ENCODE measurements at places on chromosomes 3 and 15. TPM values are rescaled to one million over a fixed set of nuclear protein-coding genes. Genes with fewer than 3 reads are reported as not detected.

Gene TGM4
- not detected for total RNA-seq

Gene CACNA2D3
- total RNA-seq = 0.10 TPM

Gene DZIP1L
- 1.6 TPM for total RNA-seq

Gene GPR149
- total RNA-seq = not detected

Gene RCCD1
- total RNA-seq = 7.7 TPM

Gene MDFIC2
- not detected for total RNA-seq

Gene RETNLB
- total RNA-seq = not detected

Gene STRIT1
- total RNA-seq = not detected

Gene FEZF2
- total RNA-seq = not detected

Gene DAZL
- total RNA-seq = not detected

Gene PRR20G
- total RNA-seq = not detected

DNA sequence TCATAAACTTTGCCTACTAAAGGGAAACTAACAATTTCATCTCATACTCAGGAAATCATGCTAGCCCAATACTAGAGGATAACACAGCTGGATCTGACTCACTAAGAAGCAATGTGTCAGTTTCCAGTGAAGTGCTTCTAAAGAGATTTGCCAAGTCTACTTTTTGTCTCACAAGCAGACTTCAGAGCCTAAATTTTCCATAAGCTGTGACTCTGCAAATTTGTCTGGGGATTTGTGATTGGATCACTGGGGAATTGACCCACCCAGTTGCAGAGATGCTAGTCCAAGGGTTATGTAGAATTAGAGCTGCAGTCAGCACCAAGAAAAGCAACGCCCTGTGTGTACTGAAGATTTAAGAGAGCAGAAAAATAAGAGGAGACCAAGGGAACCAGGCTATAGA lies 647.1 kb downstream of the NTRK3 start:
- no peak for DNase-seq

- DNase-seq = no peak
Observed at GRCh38 chr3:185316740-185317412, 46.1 kb upstream of the MAP3K13 start.

GRCh38 chr3:192896208-192896607 lies 21.4 kb downstream of the MB21D2 start:
- no peak for DNase-seq

- DNase-seq = no peak
Observed at GRCh38 chr3:3086239-3086638, 23.9 kb downstream of the IL5RA start.

DNA sequence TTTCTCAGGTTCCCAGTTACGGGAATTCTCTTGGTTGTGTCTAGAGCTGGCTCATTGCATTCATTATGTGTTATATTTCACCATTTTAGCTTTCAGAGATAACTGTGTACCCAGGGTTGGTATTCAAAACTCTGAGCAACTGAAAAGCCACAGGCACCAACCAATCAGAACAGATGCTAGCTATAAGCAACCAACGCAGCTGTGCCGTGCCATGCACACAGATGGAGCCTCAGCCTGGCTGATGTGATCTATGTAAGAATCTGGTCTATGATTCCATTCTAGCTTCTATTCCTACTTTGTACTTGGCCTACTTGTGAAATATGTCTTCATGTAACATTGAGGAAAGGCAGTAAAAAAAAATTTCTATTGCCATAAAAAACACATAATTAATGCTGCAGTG lies 95.0 kb upstream of the CCDC80 start:
- no peak for DNase-seq

DNA sequence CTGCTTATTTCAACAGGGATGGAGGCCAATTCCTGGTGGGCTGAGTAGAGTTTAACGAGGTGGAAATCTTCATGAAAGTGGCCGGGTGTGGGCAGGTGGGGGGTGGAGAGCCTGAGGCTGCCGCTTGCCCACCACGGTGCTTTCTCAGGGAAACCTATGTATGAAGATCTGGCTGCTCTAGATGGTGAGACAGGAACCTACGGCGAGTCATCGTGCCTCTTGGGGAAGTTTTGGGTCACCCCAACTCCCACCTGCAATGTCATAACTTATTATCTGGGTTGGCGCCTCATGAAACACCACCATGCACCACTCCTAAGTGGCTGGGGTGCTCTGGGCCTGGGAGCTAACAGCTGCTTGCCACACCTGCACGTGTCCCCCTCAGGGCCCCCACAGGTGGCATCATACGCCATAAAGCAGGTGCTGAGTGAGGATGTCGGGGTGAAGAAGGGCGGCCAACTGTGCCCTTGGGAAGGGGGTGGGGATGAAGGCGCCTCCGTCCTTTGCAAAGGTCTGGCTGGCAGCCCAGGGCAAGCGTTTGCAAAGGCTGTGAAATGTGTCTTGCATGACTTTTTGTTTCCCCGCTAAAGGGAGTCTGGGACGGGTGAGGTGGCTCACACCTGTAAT lies 27.9 kb upstream of the SNRPA1 start:
- peak; percentile 43 for DNase-seq

DNA sequence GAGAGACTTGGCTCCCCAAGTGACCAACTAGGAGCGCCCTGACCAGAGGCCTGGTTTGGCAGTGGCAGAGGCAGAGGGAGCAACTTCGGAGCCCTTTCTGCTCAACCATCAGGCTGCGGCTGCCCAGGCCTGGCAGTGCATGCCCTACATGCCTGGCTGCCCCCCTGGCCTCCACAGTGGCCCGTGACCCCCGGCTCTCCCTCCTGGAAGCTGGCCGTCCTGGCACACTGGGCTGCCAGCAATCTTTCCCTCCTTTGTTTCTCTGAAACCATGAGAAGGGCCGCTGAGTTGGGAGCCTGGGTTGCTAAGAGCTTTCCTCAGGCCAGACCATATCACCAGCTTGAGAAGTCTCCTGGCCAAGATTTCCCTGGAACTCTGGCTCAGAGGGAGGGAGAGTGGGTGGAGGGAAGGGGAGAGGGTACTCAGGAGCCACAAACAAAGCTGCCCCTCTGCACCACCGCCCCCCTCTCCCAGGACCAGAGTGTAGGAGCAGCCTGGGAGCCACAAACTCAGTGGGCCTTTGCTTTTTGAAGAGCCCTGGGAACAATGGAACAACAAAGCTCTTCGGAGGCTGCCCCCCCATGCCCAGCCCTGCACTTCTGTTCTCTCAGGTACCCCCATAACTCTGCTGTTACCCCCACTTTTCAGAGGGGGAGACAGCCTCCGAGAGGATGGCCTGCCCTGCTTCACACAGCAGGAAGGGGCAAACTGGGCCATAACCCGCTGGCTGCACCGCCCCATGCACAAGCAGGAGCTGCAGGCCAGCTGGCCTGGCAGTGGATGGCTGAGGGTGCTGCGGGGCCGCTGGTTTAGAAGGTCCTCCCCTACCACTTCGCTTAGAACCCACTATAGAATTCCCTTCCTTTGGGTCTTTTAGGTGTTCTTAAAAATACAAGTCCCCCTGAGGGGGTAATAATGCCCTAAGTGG lies 11.3 kb downstream of the CORO2B start:
- DNase-seq = no peak

DNA sequence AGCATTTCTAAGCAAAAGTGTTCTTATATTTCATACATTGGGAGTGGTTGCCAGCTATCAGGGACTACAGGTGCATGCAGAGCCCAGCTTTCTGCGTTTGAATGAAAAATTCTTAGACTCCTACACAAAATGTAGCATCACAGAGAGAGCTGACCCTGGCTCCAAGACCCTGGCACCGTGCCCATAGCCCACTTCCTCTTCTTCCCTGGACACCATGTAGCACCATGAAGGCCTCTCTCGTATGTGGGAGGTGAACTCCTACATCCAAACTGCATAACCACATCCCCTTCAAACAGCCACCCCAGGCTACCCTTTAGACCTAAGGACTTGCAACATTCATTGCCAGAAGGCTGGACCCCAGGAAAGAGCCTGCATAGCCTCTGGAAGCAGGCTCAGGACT lies 35.8 kb upstream of the ATOSA start:
- no peak for DNase-seq

GRCh38 chr3:115943579-115943978 lies 320.3 kb downstream of the GAP43 start:
- no peak for DNase-seq

- no peak for DNase-seq
Observed at GRCh38 chr3:60973321-60973720, 277.9 kb downstream of the FHIT start.

- DNase-seq = no peak
Observed at GRCh38 chr3:172750069-172750367, 508 bp upstream of the ECT2 start.

- DNase-seq = peak; percentile 77
Observed at GRCh38 chr15:42494998-42495360, 455 bp upstream of the SNAP23 start.

DNA sequence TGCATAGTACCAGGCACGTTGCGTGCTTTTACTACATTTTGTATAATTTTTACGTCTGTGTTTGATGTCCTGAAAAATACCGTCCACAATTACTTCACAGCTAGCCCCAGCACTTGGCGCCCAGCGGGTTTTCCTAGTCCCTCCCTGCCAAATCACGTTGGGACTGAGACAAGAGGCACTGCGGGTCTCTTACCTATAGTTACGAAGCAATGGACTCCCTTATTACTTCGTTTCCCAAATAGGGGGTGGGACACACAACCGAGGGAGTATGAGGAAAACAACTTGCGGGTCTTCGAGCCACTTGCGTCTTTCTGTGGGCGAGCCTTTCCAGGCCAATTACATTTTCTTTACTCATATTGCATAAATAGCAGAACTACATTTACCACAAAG lies 620 bp upstream of the CMSS1 start:
- no peak for DNase-seq

DNA sequence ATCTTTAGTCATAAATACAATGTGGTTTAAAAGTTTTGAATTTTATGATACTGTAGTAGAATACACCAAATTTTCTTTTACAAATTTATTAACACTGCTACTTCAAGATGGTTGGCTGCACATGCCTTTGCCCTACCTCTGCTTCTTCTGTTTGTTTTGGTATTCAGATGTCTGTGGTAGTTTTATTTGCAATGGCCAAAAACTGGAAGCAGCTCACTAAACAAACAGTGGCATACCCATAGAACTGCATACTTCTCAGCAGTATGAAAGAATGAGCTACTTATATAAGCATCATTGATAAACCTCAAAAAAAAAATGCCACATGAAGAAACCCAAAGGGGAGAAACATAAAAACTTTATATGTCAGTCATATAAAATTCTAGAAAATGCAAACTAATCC lies 19.5 kb downstream of the ARIH2 start:
- no peak for DNase-seq

GRCh38 chr3:191327526-191327925 lies 1.7 kb upstream of the CCDC50 start:
- DNase-seq = no peak

- DNase-seq = no peak
Observed at GRCh38 chr3:6512172-6512800, 348.6 kb upstream of the GRM7 start.

DNA sequence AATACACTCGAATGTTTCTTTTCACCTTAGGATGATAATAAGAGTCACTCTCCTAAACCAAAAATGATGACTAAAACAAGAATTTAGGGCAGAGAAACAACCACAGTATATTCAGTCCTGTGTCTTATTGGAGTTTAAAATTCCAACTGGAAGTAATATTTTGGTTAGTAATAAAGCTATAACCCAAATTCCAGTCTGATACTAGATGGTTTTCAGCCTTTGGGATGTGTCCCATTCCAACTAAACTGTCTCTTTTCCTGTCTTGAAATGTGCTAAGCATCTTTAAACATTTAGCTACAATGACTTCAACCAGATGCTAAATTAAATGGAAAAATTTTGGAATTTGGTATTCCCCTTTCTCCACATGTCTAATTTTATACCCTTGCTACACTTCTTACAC lies 510.0 kb downstream of the ROBO1 start:
- DNase-seq = no peak

DNA sequence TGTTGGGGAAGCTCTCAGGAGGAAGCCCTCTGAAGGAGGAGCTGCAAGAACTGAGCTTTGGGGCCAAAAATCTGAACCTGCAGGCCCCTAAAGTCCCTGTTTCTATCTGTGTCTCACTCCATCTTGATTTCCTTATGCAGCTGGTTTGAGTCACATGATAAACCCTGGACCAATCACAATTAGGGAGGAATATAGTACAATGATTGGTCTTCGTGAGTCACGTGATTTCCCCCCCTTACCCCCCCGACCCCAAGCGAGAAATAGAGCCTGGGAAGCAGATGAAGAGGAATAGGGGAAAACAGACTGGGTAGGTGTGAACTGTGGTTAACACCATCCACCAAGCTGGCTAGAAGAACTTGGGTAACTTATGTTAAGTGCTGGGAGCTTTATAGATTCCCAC lies 12.9 kb downstream of the CRABP1 start:
- no peak for DNase-seq

DNA sequence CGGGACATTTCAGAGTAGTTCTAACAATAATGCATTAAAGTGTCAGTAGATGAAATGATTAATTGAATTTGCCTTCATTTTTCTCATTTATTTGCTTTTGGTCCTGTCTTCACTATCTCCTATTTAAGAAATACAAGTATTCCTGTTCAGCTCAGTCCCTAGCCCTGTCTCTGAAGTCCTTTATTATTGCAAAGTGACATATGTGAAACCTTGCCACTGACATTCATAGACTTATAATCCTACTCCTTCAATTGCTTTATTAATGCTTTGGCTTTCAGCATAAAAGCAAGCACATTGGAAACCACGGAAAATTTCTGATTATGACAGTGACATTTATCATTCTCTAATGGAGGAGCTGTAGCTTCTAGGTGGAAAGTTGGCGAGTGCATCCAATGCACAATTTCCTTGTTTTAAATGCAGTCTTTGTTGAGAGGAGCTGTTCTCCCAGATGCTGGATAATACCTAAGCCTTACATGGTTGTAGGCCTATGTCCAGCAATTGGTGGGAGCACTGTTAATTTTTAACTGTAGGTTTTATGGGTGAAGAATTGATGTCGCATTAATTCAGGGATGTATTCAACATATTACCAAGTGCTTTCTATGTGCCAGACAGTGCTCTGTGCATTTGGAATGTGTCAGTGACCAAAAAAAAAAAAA lies 337.8 kb downstream of the FEZF2 start:
- no peak for DNase-seq

- DNase-seq = no peak
Observed at GRCh38 chr3:44045476-44046275, 196.0 kb upstream of the TOPAZ1 start.

DNA sequence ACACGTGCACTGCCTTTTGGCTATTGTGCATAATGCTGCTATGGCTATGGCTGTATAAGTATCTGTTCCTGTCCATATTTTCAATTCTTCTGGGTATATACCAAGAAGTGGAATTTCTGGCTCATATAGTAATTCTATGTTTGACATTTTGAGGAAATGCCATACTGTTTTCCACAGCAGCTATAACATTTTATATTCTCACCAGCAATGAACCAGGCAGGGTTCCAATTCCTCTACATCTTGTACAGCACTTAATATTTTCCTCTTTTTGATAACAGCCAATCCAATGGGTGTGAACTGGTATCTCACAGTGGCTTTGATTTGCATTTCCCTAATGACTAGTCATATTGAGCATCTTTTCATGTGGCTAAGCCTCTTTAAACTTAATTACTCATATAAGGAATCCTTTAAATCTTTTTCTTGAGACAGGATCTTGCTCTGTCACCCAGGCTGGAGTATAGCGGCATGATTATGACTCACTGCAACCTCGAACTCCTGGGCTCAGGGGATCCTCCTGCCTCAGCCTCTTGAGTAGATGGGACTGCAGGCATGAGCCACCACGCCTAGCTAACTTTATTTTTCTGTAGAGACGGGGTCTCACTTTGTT lies 38.1 kb upstream of the IGDCC4 start:
- no peak for DNase-seq

Measured in left lobe of liver (tissue), 2 donors.